ENCODE measurements at places on chromosomes 2 and 18. TPM values are rescaled to one million over a fixed set of nuclear protein-coding genes. Genes with fewer than 3 reads are reported as not detected.

DNA sequence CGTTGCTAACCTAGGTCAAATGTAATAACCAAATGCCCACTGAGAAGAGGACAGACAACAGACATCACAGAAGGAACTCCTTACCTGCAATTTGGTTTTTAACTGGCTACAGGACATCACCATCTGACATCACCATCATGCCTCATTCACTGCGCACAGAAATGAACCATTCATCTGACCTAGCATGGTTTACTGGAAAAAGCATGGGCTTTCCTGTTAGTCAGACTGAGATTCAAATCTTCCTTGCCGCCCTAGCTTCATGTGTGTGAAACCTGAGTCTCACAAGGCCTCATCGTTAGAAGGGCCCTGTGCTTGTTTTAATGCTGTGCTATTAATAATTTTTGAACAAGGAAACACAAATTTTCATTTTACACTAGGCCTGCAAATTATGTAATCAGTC lies 1.1 kb upstream of the HIBCH start:
- peaks cover 2% of the 10 kb centered on the region for H3K27me3 ChIP-seq
- H3K36me3 ChIP-seq = peaks cover 5% of the 10 kb centered on the region
- H3K4me3 ChIP-seq = peak overlapping the region; percentile 95
- peaks cover 21% of the 10 kb centered on the region for H3K4me1 ChIP-seq

DNA sequence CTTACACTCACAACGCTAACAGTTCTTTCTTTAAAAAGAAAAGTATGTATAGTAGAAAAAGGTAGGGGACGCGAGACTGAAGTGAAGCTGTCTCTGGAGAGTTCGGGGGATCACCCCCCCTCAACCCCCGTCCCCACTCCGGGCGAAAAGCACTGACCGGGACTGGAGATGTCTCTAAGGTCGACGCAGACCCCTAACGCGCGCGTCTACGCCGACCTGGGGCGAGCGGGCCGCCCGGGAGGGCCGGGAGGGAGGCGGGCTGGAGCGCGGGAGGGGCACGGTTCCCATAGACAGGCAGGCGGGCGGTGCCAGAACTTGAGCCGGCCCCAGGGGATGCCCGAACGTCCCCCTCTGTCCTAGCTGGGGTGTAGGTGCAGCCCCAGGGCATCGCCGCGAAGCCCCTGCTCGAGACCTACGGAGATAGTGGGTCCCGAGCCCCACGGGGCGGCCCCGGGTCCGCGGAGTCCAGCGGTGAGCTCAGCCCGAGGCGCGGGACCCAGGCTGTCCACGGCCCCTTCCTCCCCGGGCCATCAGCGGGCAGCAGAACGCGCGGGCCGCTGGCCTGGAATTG lies 82.2 kb downstream of the CHRNA1 start:
- peak; percentile 50 for DNase-seq
- H3K27ac ChIP-seq = no peak overlapping the region
- H3K4me3 ChIP-seq = peak overlapping the region; percentile 66
- peaks cover 60% of the 10 kb centered on the region for H3K27me3 ChIP-seq
- peaks cover 17% of the 10 kb centered on the region for H3K4me1 ChIP-seq
- H3K36me3 ChIP-seq = no peaks in the 10 kb centered on the region

DNA sequence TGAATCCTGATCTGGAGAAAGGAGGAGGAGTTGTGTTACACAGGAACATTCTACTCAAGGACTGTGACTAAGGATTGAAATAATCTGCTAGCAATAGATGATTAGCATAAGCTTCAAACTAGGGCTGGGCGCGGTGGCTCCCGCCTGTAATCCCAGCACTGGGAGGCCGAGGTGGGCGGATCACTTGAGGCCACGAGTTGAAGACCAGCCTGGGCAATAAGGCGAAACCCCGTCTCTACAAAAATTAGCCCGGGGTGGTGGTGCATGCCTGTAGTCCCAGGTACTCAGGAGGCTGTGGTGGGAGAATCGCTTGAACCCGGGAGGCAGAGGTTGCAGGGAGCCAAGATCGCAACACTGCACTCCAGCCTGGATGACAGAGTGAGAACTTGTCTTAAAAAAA lies 1.5 kb downstream of the TRMT61B start:
- peak overlapping the region; percentile 100 for H3K4me3 ChIP-seq
- peaks cover 12% of the 10 kb centered on the region for H3K4me1 ChIP-seq
- peaks cover 19% of the 10 kb centered on the region for H3K36me3 ChIP-seq
- H3K27me3 ChIP-seq = peaks cover 13% of the 10 kb centered on the region

DNA sequence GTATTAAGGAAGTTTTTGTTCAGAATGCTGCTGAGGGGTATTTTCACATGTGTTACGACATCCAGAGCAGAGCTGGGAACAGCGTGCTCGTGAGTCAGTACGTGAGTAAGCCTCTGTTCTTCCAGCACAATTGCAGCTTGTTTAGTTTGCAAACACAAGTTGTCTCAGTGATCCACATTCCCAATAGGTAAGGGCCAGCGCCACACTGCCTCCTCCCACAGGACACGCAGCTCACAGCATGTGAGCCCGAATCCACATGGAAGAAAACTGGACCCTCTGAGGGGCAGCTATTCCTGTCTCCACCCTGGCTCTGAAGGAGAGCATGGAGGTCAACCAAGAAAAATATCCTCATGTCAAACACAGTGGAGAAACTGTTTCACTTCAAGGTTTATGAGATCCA lies 173.9 kb upstream of the PID1 start:
- no peaks in the 10 kb centered on the region for H3K27me3 ChIP-seq
- H3K27ac ChIP-seq = no peak overlapping the region
- no peak overlapping the region for H3K4me3 ChIP-seq
- H3K4me1 ChIP-seq = no peaks in the 10 kb centered on the region

DNA sequence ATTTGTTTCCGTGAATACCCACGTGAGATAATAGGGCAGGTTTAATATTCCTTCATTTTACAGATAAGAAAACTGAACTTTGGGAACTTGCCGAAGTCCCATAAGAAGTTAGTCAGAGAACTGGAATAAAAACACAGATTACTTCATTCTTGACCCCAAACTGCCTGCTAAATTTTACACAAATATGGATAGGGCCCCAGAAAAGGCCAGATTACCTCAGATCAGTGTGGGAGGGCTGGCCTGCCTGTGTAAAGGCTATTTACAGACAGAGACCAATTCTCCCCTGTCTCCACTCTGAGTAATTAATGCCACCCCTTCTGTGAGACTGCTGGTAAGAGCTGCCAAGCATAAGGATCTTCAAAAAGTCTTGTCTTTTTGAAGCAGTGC lies 139.2 kb downstream of the MGAT5 start:
- H3K27me3 ChIP-seq = no peaks in the 10 kb centered on the region
- peaks cover under 1% of the 10 kb centered on the region for H3K4me1 ChIP-seq
- no peaks in the 10 kb centered on the region for H3K36me3 ChIP-seq
- no peak overlapping the region for H3K4me3 ChIP-seq

DNA sequence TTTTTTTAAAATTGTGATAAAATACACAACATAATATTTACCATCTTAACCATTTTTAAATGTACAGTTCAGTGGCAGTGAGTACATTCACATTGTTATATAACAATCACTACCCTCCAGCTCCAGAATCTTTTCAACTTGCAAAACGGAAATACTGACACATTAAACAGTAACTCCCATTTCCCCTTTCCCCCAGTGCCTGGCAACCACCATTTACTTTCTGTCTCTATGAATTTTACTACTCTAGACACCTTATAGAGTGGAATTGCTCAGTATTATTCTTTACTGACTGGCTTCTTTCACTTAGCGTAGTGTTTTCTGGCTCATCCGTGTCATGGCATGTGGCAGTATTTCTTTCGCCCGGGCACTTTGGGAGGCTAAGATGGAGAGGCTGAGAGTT lies 32.6 kb downstream of the FASTKD2 start:
- no peak overlapping the region for H3K4me3 ChIP-seq
- no peak overlapping the region for H3K27ac ChIP-seq
- H3K4me1 ChIP-seq = peaks cover 40% of the 10 kb centered on the region
- H3K36me3 ChIP-seq = peaks cover 8% of the 10 kb centered on the region
- DNase-seq = no peak

GRCh38 chr2:135252805-135253458 lies 200.8 kb downstream of the RAB3GAP1 start:
- peak overlapping the region; percentile 58 for H3K27ac ChIP-seq
- no peak overlapping the region for H3K4me3 ChIP-seq
- H3K27me3 ChIP-seq = no peaks in the 10 kb centered on the region
- peaks cover 11% of the 10 kb centered on the region for H3K4me1 ChIP-seq

- no peak for DNase-seq
- H3K4me3 ChIP-seq = no peak overlapping the region
- H3K4me1 ChIP-seq = peaks cover 21% of the 10 kb centered on the region
- peaks cover 4% of the 10 kb centered on the region for H3K27me3 ChIP-seq
- H3K27ac ChIP-seq = no peak overlapping the region
- H3K36me3 ChIP-seq = no peaks in the 10 kb centered on the region
Observed at GRCh38 chr2:168422584-168422983, 33.5 kb upstream of the CERS6 start.

DNA sequence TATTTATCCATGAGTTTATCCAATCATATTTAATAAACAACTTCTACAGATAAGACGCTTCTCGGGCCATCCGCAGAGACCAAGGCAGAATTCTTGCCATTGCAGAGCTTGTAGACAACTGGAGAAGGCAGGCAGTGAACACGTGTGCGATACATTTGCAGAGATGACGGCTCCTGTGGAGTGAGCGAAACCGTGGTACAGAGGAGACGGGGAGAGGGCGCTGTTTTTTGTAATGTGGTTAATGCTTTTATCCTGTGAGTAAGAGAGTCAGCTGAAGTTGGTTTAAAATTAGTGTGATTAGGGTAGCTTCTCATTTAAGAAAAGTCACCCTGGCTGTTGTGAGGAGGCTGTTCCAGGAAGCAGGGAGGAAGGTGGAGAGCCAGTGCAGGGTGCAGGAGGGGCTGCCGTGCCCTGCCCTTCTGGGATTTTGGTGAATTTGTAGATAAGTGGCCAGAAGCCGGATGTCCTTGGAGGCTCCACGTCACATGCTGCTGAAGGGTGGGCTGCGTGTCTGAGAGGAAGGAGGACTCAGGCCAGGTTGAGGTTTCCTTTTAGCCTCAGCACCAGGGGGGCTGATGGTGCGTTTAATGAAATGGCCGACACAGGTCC lies 151.4 kb downstream of the SNTG2 start:
- H3K27ac ChIP-seq = peak overlapping the region; percentile 13
- H3K4me1 ChIP-seq = 0 out of 2 replicates have a peak, but pooled peaks cover 2% of the 10 kb centered on the region
- no peak for DNase-seq
- no peak overlapping the region for H3K4me3 ChIP-seq

DNA sequence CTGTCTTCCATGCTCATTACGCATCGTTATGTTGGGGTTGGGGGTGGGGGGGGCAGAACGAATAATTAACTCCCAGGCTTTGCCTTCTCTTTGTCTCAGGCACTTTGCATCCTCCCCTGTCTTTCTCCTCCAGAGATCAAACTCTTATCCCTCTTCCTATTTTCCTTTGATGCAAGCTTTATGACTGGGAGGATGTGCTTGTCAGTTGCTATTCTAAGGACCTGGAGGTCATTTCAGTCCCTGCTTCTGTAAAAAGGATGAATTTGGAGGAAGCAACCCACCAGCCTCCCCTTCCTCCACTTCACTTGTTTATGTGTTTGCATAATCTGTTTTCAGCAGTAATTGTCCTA lies 87.5 kb downstream of the ZCCHC2 start:
- H3K4me1 ChIP-seq = peaks cover 39% of the 10 kb centered on the region
- no peaks in the 10 kb centered on the region for H3K27me3 ChIP-seq
- no peak overlapping the region for H3K27ac ChIP-seq
- no peaks in the 10 kb centered on the region for H3K36me3 ChIP-seq
- DNase-seq = no peak

DNA sequence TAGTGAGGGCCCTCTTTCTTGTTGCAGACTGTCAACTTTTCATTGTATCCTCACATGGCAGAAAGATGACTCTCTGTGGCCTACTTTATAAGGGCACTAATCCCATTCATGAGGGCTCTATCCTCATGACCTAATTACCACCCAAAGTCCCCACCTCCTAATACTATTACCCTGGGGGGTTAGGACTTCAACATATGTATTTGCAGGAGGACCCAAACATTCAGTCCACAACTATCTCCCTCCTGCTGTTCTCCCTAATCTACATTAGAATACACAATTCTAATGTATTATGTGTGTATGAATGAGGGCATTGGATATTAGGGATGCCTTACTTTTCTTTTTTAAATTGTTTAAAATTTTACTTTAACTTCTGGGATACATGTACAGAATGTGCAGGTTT lies 246.0 kb upstream of the TANK start:
- H3K4me1 ChIP-seq = peaks cover 10% of the 10 kb centered on the region
- peaks cover 77% of the 10 kb centered on the region for H3K27me3 ChIP-seq
- no peak for DNase-seq
- H3K4me3 ChIP-seq = no peak overlapping the region

GRCh38 chr2:84965192-84965516 lies 5.8 kb upstream of the KCMF1 start:
- peak overlapping the region; percentile 36 for H3K27ac ChIP-seq
- H3K4me3 ChIP-seq = no peak overlapping the region
- no peaks in the 10 kb centered on the region for H3K27me3 ChIP-seq
- peaks cover 59% of the 10 kb centered on the region for H3K4me1 ChIP-seq

- DNase-seq = no peak
- H3K36me3 ChIP-seq = no peaks in the 10 kb centered on the region
- no peak overlapping the region for H3K27ac ChIP-seq
- H3K4me3 ChIP-seq = no peak overlapping the region
Observed at GRCh38 chr2:237403024-237403882, 10.7 kb downstream of the COL6A3 start.

- peaks cover 61% of the 10 kb centered on the region for H3K4me1 ChIP-seq
- DNase-seq = peak; percentile 23
- H3K27ac ChIP-seq = peak overlapping the region; percentile 80
- H3K36me3 ChIP-seq = peaks cover 16% of the 10 kb centered on the region
- peak overlapping the region; percentile 27 for H3K4me3 ChIP-seq
Observed at GRCh38 chr2:122516775-122517174, 761.3 kb downstream of the TSN start.

- H3K27me3 ChIP-seq = no peaks in the 10 kb centered on the region
- no peaks in the 10 kb centered on the region for H3K36me3 ChIP-seq
- DNase-seq = no peak
- no peak overlapping the region for H3K27ac ChIP-seq
Observed at GRCh38 chr2:207512356-207512755, 17.4 kb upstream of the CREB1 start.

DNA sequence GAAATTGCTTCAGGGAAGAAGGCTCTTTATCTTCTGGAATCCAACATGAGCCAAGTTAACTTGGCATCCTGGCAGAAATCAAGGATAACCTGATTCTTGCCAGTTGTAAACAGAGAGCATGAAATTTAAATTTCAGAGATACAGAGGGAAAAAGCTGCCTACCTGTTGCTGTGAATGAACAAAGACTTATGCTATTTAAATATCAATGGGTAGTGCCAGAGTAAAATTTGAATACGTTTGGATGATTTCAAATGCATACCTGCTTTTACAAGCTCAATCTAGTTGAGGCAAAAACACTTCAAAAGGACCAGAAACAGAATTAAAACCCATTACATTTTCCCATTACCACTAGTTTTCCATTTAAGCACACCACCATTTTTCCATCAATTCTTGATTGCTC lies 60.9 kb downstream of the CHST9 start:
- H3K27me3 ChIP-seq = no peaks in the 10 kb centered on the region
- H3K27ac ChIP-seq = peak overlapping the region; percentile 90
- no peak for DNase-seq
- H3K4me3 ChIP-seq = peak overlapping the region; percentile 10
- no peaks in the 10 kb centered on the region for H3K36me3 ChIP-seq
- H3K4me1 ChIP-seq = peaks cover 40% of the 10 kb centered on the region

The MYOM1 gene
- 0.53 TPM for total RNA-seq

The MBP gene
- total RNA-seq = 19.6 TPM

The ZEB2 gene
- total RNA-seq = 0.46 TPM

The TUBA3E gene
- 0.18 TPM for total RNA-seq

Measured in WTC11 (cell line).